ENCODE measurements at places on chromosomes 13 and 19.

- no peak for DNase-seq
Observed at GRCh38 chr13:69956349-69956748, 151.3 kb upstream of the ATXN8OS start.

GRCh38 chr19:36009220-36009619, 607 bp upstream of the SYNE4 start:
- no peak for DNase-seq

GRCh38 chr13:110307767-110308655, 927 bp downstream of the COL4A2 start:
- DNase-seq = no peak

DNA sequence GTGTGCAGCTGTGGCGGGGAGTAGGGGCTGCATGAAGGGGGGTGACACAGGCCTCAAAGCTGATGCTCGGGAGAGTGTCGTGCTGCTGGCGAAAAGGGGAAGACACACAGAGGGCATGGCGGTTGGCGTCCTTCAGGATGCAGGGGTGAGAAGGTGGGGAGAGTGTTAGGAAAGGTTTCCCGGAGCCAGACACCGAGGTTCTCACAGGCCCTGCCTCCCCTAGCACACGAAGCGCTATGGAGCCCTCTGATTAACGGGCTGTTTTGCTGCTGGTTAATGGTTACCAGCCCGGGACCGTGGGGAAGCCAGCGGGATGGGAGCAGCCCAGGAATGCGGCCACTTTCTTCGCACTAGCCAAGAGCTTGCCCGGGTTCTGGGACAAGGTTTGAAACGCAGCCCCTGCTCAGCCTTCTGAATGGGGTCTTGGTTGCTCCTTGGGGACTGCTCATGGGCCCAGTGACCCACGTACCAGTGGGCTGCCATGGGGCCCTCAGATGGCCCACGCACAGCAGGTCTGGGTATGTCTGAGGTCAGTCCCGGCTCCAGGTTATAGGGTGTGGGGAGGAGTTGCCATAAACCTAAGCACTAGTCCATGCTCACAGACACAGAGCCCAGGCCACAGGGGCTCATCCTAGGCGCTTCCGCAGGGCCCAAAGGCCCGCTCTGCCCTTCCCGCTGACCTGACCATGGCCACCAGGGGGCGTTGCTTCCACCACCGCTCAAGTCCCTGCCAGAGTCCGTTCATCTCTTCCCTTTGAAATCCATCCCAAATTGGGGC, 31.3 kb upstream of the ISYNA1 start:
- peak; percentile 59 for DNase-seq

- DNase-seq = no peak
Observed at GRCh38 chr19:2574478-2574931, 98.6 kb downstream of the GADD45B start.

DNA sequence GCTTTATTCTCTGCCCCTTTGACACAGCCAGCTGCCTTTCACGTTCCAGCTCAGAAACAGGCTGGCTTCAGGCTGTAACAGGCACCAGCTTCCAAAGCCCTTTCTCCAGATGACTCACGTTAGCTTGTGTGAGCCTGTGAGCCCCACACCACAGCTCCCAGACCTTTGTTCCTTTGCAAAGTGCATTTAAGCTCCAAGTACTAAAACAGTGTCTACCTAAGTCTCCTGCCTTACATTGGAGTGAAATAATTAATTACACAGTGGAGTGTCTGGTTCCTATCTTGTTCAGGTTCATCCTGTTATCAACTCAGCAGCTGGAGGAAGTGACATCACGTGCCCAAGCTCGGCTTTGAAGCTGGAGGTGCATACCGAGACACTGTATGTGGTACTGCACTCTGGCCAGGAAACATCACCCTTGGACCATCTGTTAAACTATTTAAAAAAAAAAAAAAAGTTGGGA, 475.8 kb downstream of the FOXO1 start:
- DNase-seq = peak; percentile 76

DNA sequence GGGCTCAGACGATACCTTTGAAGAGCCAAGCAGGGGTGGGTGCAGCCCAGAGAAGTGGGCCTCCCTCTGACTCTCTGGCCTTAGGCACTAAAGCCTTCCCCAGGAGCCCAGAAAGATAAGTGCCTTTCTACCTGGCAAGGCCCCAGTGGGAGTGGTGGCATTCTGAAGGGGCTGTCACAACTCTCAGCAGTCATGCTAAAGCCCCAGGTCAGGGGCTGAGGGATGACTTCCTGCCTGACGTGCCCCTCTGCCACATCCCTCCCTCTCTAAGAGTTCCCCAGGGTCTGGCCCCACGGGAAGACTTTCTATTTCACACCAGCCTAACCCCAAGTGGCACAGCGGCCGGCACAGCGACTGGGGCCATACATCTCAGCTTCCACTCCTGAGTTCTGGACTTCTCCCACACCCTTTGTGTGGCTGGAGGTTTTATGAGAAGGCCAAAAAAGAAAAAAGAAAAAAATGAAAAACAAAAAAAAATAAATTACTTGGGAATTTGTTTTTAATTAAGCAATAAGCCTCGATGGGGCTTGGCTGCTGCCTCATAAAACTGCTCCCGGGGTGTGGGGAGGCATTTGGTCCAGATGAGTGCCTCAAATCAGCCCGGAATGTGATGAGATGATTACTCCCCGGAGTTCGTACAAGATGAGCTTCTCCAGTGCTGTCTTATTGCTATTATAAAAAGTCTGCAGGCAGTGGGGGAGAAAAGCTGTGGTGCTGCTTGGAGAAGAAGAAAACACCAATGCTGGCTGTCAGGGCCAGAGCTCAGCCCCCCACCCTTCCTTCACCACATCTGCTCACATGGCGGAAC, 28.5 kb upstream of the PLEKHF1 start:
- DNase-seq = no peak

- no peak for DNase-seq
Observed at GRCh38 chr13:102675115-102675514, 19.7 kb downstream of the METTL21C start.

DNA sequence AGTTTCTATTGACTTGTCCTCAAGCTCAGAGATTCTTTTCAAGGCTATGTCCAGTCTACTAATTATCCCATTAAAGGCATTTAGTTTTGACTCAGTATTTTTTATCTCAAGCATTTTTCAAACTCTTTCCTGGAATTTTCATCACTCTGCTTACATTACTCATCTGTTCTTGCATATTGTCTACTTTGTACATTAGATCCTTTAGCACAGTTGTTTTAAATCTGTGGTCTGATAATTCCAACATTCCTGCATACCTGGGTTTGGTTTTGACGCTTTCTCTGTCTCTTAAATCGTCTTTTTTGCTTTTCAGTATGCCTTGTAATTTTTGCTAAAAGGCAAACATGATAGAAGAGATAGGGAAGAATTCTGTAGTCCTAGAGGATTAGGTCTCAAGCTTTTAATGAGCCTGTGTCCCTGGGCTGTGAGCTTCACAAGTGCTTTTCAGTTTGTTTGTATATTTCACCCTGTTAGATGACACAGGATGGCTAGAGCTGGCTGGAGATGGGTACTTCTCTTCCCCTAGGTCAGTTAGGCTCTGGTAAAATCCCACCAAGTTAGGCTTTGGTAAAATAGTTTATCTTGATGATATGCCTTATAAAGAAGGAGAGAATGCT, 46.1 kb upstream of the GPC6 start:
- DNase-seq = no peak

DNA sequence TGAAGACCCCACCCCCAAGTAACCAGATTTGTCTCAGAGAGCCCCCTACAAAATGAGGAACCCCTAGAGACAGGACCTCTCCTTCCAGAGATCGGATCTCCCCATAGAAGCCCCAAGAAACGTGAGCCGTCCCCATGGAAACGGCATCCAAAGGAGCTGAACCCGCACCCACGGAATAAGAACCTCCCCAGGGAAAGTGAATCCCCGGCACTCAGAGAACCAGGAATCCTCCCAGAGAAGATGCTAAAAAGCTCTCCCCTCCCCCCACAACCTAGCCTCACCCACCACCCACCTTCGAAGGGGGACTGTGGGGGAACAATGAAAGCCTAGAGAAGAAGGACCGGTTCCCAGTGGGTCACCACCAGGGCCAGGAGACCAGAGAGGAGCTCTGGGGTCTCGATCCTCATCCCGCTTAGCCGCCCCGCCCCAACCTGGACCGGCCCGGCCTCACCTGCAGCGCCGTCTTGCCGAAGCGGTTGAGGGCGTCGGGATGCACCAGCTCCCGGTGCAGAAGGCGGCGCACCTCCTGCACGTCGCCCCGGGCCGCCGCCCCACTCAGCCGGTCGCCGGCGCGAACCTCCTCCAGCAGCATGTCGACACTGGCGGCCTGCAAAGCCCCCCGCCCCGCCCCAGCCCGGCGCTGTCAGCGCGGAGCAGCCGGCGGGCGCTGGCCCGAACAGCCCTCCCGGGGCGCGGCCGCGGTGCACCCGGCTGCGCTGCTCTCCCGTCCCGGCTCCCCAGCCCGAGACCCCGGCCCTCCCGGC, 535 bp downstream of the CDKN2D start:
- no peak for DNase-seq

GRCh38 chr13:78256484-78256883, 337.9 kb upstream of the EDNRB start:
- DNase-seq = no peak

- no peak for DNase-seq
Observed at GRCh38 chr13:24180750-24181377, 20.3 kb downstream of the SPATA13 start.

DNA sequence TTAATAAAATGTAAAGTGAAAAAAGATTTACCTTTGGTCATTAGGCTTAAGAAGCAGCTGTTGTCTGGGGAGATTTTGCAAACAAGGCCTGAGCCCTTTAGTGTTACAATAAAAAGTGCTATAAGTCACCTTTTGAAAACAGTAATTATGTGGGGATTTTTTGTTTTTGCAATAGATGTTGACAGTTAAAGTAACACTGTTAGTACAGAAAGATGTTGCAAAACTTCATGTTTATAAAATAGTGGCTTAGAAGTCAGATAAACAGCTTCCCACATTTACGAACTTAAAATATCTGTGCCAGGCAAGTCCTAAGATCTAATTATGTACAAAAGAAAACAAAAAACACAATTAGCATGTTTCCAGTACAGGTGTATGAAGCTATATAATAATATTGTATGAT, 138.0 kb upstream of the IRS2 start:
- DNase-seq = no peak

GRCh38 chr13:37481011-37481884, 117.3 kb downstream of the POSTN start:
- DNase-seq = no peak

GRCh38 chr19:41753936-41754529, 1.3 kb upstream of the CEACAM6 start:
- DNase-seq = peak; percentile 61

GRCh38 chr13:20684546-20684945, 19.0 kb upstream of the IL17D start:
- no peak for DNase-seq

DNA sequence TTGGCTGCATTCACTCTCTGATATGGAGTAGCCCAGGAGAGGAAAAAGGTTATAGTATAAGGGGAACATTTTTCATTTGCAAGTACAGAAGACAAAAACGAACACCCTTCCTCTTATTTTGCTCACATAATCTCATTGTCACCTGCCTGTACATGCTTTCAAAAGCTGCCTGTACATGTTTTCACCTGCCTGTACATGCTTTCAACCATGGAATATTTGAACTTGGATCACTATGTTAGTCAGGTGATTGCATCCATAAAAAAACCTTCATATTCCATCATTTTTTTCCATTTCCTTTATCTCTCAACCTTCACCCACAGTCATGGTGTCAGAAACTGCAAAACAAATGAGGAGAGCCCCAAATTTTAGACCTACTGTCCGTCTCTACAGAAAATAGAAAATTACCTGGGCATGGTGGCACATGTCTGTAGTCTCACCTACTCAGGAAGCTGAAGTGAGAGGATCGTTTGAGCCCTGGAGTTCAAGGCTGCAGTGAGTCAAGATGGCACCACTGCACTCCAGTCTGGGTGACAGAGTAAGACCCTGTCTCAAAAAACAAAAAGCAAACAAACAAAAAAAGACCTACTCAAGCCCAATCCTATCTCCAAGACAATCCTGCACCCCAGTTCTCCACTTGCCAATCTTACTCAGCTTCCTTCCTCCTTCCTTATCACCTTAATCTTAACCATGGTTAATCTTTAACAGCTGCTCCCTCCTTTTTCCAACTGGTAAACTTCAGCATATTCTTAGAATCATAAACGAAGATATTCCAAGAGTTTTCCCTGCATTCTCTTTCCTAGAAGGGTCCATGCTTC, 11.6 kb downstream of the IGFL2 start:
- no peak for DNase-seq

GRCh38 chr19:29502581-29502850, 23.3 kb upstream of the VSTM2B start:
- DNase-seq = no peak

GRCh38 chr19:12778017-12778904, 2.9 kb upstream of the HOOK2 start:
- DNase-seq = no peak
